Nephron progenitor cell (in vitro differentiated cells): ENCODE measurements at places on chromosomes 6 and 20.

DNA sequence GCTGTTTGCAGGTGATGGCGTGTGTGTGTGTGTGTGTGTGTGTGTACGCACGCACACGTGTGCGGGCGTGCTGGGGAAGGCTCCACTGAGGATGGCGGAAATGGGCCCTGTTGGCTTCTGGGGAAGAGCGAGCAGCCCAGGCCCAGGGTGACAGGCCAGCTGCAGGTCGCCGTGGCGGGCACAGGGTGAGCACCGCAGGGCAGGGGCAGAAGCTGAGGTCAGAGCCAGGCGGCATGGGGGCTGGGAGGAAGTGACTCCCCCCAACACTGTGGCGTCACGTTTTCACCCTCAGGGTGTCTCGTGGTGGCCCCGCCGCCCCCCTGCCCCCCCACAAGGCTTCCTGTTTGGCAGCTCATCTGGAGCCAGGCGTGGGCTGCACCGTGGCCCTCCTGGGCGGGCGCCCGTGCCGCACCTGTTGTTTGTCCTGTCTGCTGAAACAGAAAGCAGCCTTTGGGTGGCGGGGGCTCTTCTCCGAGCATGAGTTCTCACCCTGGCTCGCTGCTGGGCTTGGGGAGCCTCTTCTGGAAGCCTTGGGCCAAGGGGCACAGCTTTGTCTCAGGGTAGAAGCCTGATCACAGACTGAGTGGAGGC lies 7.1 kb downstream of the RBM38 start:
- H3K4me3 ChIP-seq = peak overlapping the region; percentile 67
- H3K36me3 ChIP-seq = peaks cover 60% of the 10 kb centered on the region
- H3K4me1 ChIP-seq = peaks cover 79% of the 10 kb centered on the region
- no peak for DNase-seq

DNA sequence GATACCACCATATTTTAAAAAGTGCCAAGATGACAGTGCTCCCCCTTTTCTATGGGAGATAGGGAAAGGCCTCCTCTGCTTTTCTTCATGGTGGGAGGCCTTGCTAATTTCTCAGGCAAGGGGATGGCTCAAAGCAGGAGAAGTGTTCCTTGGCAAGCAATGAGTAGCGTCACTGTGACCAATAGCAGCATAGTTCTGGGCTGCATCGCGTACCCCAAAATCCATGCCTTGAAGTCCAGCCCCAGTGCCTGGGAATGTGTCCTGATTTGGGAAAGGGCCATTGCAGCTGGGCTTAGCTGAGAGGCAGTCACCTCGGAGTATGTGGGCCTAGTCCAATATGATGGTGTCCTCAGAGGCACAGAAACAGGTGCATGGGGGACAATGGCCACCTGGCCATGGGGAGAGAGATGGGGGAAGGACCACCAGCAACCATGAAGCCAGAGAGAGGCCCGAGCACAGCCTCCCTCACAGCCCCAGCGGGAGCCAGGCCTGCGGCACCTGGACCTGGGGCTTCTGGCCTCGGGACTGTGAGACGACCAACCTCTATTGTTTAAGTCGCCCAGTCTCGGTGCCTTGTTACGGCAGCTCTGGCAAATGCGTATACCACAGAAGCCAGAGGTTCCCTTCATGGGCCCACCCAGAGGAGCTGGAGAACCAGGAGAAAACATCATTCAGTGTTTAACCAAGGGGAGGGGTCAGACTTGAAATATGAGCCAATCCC lies 153.1 kb upstream of the RPS6KA2 start:
- no peak overlapping the region for H3K4me3 ChIP-seq
- DNase-seq = no peak
- no peaks in the 10 kb centered on the region for H3K36me3 ChIP-seq
- H3K27me3 ChIP-seq = peaks cover 6% of the 10 kb centered on the region
- no peaks in the 10 kb centered on the region for H3K4me1 ChIP-seq
- H3K27ac ChIP-seq = no peak overlapping the region

DNA sequence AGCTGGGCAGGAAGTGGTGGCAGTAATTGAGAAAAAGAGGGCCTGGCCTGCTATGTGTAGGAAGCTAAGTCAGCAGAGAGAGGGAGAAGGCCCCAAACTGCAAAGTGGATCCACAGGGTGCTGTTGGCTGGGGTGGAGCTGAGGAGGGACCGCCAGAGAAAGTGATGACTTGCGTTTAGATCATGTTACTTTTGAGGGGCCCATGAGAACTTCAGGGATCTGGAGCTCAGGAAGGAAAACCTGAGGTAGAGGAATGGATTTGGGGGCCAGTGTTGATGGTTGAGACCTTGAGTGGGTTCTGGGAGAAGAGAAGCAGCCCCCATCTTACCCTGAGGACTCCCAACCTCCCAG lies 155.5 kb downstream of the MRPL14 start:
- peaks cover 17% of the 10 kb centered on the region for H3K4me1 ChIP-seq
- peak overlapping the region; percentile 55 for H3K27ac ChIP-seq
- H3K27me3 ChIP-seq = peaks cover 28% of the 10 kb centered on the region
- no peak overlapping the region for H3K4me3 ChIP-seq
- H3K36me3 ChIP-seq = no peaks in the 10 kb centered on the region

- H3K27ac ChIP-seq = no peak overlapping the region
- peaks cover 74% of the 10 kb centered on the region for H3K4me1 ChIP-seq
- H3K27me3 ChIP-seq = peaks cover 74% of the 10 kb centered on the region
- no peak for DNase-seq
Measured at GRCh38 chr6:37559501-37559900, 59.8 kb upstream of the CCDC167 start.

DNA sequence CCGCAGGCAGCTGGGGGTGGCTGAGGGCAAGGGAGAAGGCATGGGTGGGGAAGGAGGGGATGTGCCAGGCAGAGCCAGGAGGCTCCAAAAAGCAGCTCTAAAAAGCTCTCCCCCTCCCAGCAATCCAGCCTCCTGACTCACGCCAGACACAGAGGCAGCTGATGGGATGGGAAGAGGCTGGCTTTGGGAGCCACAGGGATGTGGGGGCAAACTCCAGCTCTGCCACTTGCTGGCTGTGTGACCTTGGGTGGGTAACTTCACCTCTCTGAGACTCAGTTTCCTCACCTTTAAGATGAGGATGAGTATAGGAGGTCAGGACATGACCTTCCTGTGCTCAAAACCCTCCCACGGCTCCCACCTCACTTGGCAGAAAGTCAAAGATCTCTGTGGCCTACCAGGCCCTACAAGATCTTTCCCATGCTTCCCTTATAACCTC lies 148.9 kb downstream of the CEBPB start:
- no peak overlapping the region for H3K27ac ChIP-seq
- no peaks in the 10 kb centered on the region for H3K36me3 ChIP-seq
- H3K27me3 ChIP-seq = peaks cover 22% of the 10 kb centered on the region
- H3K4me3 ChIP-seq = no peak overlapping the region
- no peak for DNase-seq
- H3K4me1 ChIP-seq = peaks cover 37% of the 10 kb centered on the region

DNA sequence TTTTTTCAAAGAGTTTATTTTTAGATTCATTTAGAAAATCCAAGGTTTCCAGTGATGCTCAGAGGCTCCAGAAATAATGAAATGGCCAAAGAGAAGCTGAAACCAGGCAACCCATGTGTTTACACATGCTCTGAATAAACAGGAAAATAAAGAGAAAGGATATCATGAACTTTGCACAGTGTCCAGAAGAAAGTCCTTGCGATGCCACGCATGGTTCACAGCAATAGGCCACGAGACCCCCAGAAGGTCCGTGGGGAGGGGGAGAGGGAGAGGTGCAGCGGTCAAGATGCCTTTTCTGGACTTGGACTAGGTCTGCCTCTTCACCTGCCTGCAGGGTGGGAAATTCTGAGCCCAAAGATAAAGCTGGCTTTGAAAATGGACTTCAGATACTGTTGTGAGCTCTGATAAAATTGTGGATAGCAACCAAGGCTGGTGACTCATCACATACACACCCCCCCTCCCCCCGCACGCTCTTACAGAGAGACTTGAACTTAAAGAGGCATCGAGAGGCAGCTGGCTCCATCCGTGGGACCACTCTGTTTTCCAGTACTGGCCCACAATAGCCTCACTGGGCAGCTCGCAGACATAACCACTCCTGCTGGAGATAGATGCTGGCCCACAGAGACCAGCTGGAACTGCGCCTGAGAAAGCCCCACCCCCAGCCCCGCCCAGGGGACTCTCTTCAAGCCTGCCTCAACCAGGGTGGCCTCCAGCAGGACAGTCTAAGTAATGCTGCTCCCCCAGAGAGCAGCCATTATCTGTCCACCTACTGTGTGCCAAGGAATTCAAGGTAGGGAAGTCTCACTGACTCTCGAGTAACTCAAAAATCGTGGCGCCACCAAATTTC lies 21.2 kb upstream of the NFATC2 start:
- peak; percentile 54 for DNase-seq
- H3K4me1 ChIP-seq = peaks cover 41% of the 10 kb centered on the region
- no peaks in the 10 kb centered on the region for H3K36me3 ChIP-seq
- peaks cover 69% of the 10 kb centered on the region for H3K27me3 ChIP-seq
- H3K4me3 ChIP-seq = peak overlapping the region; percentile 81
- no peak overlapping the region for H3K27ac ChIP-seq

DNA sequence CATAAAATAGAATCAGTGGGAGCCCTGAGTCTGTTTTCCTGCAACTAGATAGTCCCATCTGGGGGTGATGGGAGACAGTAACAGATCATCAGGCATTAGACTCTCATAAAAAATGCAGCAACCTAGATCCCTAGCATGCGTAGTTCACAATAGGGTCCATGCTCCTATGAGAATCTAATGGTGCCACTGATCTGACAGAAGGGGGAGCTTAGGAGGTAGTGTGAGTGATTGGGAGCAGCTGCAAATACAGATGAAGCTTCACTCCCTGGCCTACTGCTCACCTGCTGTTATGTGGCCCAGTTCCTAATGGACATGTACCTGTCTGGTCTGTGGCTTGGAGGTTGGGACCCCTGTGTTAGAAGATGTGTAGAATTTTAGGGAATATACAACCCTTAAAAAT lies 904.5 kb upstream of the EPHA7 start:
- no peaks in the 10 kb centered on the region for H3K27me3 ChIP-seq
- no peak overlapping the region for H3K27ac ChIP-seq
- no peak for DNase-seq

GRCh38 chr20:25065072-25065624 lies 7.2 kb upstream of the ACSS1 start:
- no peaks in the 10 kb centered on the region for H3K4me1 ChIP-seq
- H3K27ac ChIP-seq = no peak overlapping the region
- no peak overlapping the region for H3K4me3 ChIP-seq
- H3K36me3 ChIP-seq = no peaks in the 10 kb centered on the region
- DNase-seq = no peak

GRCh38 chr20:62651285-62652021 lies 9.2 kb downstream of the SLCO4A1 start:
- peaks cover 35% of the 10 kb centered on the region for H3K4me1 ChIP-seq
- no peak overlapping the region for H3K4me3 ChIP-seq
- peaks cover 45% of the 10 kb centered on the region for H3K27me3 ChIP-seq

- peaks cover 11% of the 10 kb centered on the region for H3K27me3 ChIP-seq
- DNase-seq = no peak
- no peak overlapping the region for H3K4me3 ChIP-seq
- H3K27ac ChIP-seq = no peak overlapping the region
- H3K36me3 ChIP-seq = no peaks in the 10 kb centered on the region
Measured at GRCh38 chr6:29516108-29516507, 28.4 kb upstream of the MAS1L start.
